ENCODE measurements at places on chromosomes 12 and 14. TPM values are rescaled to one million over a fixed set of nuclear protein-coding genes. Genes with fewer than 3 reads are reported as not detected.

DNA sequence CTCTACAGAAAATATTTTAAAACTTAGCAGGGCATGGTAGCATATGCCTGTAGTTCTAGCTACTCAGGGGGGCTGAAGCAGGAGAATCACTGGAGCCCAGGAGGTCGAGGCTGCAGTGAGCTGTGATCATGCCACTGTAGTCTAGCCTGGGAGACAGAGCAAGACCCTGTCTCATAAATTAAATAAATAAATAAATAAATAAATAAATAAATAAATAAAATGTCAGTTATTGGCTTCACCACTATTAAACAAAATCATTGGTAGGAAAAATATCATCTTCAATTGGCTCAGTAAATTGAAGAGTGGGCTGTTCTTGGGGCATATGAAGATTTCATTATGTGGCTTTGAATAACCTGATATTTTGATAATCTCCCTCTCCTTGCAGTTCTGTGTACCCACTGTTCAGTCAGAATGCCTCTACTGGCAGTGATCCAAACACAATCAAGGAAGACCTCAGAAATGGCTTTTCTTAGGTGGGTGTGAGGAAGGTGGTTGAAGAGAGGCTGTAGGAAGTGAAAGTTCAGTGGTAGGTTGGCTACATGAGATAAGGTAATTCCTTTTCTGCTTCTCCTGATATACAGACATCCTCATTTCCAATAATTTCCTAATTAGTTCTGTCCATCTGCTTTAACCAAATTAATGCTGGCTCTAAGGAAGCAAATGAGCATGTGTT is 175.8 kb downstream of the MSRB3 start:
- DNase-seq: no peak

- DNase-seq: no peak
Measured at GRCh38 chr12:4830556-4831210, 79.0 kb upstream of the KCNA1 start.

DNA sequence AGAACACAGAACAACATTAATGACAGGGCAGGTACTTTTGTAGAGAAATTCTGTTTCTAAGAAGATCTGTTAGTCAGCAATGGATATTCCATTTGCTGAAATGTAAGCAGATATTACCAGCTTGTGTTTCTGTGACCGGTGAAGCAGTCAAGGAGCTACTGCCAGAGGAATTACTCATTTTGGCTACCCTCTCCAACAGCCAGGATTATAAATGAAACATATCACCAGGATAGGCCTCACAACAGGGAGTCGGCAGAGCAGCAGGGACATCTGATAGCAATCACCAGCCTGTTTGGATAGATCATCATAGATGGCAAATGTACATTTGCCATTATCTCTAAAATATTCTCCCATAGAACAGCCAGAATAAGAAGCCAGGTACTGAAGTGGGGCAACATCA is 440.7 kb downstream of the KCNH5 start:
- DNase-seq: no peak

GRCh38 chr12:24173067-24173466 is 223.6 kb upstream of the SOX5 start:
- no peak for DNase-seq

DNA sequence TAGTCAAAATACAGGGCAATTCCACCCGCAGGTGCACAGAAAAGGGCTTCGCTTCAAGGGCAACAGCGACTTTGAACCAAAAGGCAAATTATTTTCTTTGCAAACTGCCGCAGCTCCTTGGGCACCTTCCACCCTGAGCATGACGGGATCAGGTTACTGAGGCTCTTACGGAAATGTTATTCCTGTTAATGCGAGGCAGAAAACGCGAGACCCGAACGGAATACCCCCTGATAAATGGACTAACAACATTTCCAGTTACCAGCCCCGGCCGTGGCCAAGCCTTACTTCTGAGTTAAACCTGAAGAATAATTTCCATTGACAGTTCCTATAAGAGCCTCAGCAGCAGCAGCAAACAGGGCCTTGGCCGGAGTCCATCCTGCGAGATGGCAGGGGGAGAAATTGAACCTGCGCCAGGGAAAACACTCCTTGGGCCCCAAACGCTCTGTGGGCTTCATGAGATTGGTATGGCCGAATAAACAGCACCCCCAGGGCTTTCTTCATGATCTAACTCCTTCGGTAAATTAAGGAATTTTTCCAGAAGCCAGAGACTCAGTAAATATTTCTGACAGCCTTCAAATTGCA is 70.0 kb upstream of the DICER1 start:
- no peak for DNase-seq

- no peak for DNase-seq
Measured at GRCh38 chr14:74663884-74664283, 49.0 kb downstream of the AREL1 start.

The OGFOD2 gene
- total RNA-seq: 33.5 TPM

Data from PC-9 (cell line).